ENCODE measurements at places on chromosomes 12 and 14. TPM values are rescaled to one million over a fixed set of nuclear protein-coding genes. Genes with fewer than 3 reads are reported as not detected.

DNAJC22 gene
- not detected for total RNA-seq

EIF2S3B gene
- 2.1 TPM for total RNA-seq

NEDD1 gene
- 55.4 TPM for total RNA-seq

MAP1LC3B2 gene
- 0.78 TPM for total RNA-seq

DNA sequence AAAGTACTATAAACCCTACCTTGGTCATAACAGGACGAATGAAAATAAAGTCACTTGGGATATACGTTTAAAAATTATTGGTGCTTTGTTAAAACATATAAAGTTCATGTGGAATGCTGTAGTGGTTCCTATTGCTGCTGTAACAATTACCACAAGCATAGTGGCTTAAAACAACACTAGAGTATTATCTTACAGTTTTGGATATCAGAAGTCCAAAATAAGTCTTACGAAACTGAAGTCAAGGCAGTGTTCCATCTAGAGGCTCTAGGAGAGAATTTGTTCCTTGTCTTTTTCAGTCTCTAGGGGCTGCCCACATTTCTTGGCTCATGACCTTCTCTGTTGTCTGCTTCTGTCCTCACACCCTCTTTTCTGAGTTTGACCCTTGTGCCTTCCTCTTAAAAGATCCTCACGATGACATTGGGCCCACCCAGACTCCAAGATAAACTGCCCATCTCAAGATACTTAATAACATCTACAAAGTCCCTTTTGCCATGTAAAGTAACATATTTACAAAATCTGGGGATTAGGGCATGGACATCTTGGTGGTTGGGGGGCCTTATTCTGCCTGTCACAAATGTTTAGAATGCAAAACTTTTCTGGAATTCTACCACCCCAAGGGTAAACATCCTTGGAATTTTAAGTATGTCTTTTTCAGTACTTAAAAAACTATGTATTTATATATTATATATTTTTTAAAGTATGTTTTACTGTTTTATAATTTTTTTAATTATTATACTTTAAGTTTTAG, 178.1 kb downstream of the ETNK1 start:
- DNase-seq: no peak

DNA sequence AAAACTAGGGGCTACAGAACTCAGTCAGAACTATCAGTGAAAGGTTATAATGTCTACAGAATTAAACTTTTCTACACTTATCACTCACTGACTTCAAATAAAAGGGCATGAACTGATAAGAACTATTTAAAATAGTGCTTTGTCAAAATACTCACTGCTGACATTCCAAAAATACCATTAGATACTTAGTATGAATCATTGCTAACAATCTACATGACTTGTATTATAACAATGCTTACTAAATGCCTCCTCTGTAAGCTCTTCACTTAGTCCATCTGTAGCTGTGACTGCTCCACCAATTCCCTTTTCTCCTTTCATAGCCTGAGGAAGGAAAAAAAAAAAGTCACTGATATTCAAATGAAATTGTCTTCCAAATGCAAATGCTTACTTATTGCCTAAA, 17.0 kb downstream of the NFYB start:
- DNase-seq: no peak

IKZF4 gene
- total RNA-seq: 15.1 TPM

LUM gene
- not detected for total RNA-seq

GRCh38 chr14:99561864-99562263, 42.1 kb downstream of the CCDC85C start:
- DNase-seq: no peak

All from activated CD4-positive, alpha-beta memory T cell treated with anti-CD3 and anti-CD28 coated beads for 36 hours (primary cell).